ENCODE measurements at places on chromosomes 11 and 22. TPM values are rescaled to one million over a fixed set of nuclear protein-coding genes. Genes with fewer than 3 reads are reported as not detected.

GRCh38 chr11:45974806-45975205 lies 52.4 kb downstream of the LARGE2 start:
- DNase-seq, result no peak

- DNase-seq, result no peak
Measured at GRCh38 chr22:31086703-31087330, 5.7 kb downstream of the SMTN start.

DNA sequence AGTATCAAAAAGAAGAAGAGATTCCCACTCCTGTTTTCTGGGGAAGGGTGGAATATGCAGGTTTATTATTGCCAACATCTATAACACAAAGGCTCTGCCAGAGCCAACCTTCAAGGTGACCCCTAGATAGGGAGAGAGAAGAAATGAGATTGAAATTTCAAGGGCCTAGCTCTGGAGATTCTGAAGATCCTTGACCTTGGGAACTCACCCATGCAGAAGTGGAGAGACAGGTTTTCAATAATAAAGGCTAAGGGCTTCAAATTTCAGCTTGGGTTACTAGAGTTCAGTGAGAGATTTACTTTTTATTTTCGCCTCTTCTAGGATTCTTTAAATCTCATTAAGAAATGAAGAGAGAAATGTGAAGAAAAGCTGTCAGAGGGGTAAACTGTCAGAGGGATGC lies 98.4 kb downstream of the CD44 start:
- no peak for DNase-seq

DNA sequence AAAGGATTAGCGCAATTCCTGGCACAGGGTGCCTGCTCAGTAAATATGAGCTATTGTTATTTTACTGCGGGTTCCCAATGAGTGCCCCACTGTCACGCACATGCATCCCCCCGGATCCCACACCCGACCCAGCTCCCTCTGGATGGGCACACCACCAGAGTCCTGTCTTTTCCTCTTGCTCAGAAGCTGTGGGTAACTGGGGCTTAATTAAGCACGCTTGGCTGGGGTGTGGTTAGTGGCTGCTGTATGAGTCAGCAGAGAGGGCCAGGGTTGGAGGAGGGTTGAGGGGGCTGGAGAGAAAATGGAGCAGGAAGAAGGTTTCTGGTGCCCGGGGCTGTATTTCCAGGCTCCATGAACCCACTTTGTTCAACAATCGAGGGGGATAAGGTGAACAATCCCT lies 30.3 kb upstream of the NECTIN1 start:
- DNase-seq, result no peak

POGLUT3 gene
- 17.0 TPM for total RNA-seq

C11orf91 gene
- not detected for total RNA-seq

- DNase-seq, result no peak
Measured at GRCh38 chr11:62456630-62457029, 37.8 kb downstream of the SCGB1A1 start.
